ENCODE measurements at places on chromosomes 2 and 18.

- no peak for DNase-seq
Measured at GRCh38 chr2:120952318-120952717, 216.7 kb downstream of the GLI2 start.

DNA sequence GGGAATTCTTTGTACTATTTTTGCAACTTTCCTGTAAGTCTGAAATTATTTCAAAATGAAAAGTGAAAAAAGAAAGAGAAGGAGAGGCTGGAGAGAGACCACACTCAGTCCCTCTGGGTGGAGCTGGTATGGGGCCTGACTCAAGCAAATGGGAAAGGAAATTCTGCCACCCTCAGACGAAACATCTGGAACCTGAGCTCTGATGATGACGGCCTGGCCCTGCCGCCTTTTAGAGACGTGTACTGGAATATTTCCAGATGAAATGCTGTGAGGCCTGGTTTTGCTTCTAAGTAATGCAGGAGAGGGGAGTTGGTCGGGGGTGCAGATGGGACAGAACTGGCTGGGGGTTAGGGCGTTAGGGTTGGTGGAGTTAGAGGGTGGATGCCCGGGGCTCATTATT, 57.4 kb upstream of the GLI2 start:
- DNase-seq, result no peak

- DNase-seq, result no peak
Measured at GRCh38 chr2:68768461-68768860, 33.9 kb downstream of the ARHGAP25 start.

- no peak for DNase-seq
Measured at GRCh38 chr2:149420053-149420963, 89.9 kb downstream of the LYPD6 start.

GRCh38 chr2:75646090-75646582, 447 bp upstream of the MRPL19 start:
- DNase-seq, result no peak

DNA sequence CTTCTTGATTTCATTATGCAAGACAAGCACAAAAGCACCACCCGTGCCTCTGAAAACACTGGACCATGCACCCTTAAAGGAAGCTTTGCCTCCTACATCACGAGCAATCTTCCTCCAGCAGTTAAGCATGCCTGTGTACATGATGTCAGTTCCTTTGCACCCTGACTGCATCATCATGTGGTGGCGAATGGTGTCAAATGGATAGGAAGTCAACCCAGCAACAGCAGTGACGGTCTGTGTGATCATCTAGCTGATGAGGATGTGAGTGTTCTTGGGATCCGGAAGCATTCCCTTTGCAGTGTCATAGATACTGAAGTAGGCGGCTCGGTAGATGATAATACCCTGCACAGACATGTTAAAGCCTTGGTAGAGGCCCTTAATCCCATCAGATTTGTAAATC, 240.7 kb upstream of the FAM98A start:
- DNase-seq, result no peak

GRCh38 chr2:11753452-11753885, 7.0 kb downstream of the LPIN1 start:
- no peak for DNase-seq

GRCh38 chr2:200736646-200737274, 75.0 kb upstream of the BZW1 start:
- no peak for DNase-seq

- no peak for DNase-seq
Measured at GRCh38 chr2:67585400-67585799, 188.3 kb downstream of the ETAA1 start.

- DNase-seq, result no peak
Measured at GRCh38 chr2:10167316-10167715, 44.8 kb downstream of the RRM2 start.

DNA sequence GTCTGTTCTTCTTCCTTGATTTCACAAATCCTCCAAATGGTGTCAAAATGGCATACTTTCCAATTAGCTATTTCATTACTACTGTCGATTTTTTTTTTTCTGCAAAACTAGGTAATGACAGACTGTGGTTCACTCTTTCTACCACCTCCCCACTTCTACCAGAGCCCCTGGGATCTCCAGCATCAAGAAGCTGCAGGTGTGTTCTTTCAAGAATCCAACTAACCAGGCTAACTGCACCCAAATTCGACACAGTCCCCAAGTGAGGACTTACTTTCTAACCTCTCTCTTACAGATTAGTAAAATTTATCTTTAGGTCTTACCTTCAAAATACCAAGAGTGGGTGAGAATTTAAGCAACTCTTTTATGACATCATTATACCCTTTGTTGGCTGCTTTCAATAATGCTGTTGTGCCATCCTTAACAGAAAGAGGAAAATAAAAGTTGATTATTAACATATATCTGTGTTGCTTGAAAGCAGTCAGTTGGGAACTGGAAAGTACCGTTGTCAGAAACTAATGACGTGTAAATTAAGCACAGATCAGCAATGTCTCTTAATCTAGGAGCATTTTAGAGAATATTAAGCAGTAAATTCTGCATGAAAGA, 31.2 kb upstream of the NPC1 start:
- no peak for DNase-seq

DNA sequence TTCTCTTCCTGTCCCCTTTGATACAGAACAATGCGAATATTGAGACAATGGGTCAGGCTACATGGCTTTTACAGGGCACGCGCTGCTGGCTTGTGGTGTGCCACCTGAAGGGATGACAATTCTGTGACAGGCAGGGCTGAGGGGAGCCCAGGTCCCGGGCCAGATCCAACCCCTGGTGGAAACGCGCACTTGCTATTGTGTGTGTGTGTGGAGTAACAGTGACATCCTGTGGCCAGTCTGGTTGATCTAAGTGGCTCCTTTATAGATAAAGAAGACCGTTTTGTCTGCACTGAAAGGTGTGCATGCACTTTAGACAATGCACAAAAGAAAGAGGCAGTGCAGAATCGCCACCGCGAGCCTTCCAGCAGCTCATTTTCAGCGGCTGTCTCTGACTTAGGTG, 273.6 kb downstream of the HRH4 start:
- DNase-seq, result peak; percentile 43

- no peak for DNase-seq
Measured at GRCh38 chr2:159879051-159879604, 81.1 kb upstream of the CD302 start.

- no peak for DNase-seq
Measured at GRCh38 chr2:38066421-38067115, 9.4 kb downstream of the CYP1B1 start.

GRCh38 chr2:197327472-197328098, 17.0 kb upstream of the ANKRD44 start:
- no peak for DNase-seq

GRCh38 chr18:40672590-40672989, 1282.4 kb upstream of the PIK3C3 start:
- peak; percentile 9 for DNase-seq

DNA sequence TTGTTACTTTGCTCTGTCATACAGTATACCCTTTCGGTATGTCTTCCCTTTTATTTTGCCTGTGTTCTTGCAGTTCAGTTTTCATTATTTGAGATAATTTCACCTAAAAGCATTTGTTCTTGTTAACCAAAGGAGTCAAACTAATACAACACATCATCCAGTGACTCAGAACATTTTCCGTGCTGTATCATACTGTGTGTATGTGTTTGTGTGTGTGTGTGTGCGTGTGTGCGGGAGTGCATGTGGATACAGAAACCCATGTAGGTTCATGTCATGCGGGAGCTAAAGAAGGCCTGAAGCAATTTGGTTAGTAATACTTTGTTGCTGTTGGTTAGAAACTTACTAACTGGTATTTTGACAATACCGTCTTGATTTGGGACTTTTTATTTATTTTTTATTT, 60.0 kb downstream of the CEP192 start:
- no peak for DNase-seq

- DNase-seq, result no peak
Measured at GRCh38 chr2:119114266-119114665, 44.3 kb downstream of the C1QL2 start.

GRCh38 chr2:106038601-106039375, 155.3 kb downstream of the UXS1 start:
- no peak for DNase-seq

DNA sequence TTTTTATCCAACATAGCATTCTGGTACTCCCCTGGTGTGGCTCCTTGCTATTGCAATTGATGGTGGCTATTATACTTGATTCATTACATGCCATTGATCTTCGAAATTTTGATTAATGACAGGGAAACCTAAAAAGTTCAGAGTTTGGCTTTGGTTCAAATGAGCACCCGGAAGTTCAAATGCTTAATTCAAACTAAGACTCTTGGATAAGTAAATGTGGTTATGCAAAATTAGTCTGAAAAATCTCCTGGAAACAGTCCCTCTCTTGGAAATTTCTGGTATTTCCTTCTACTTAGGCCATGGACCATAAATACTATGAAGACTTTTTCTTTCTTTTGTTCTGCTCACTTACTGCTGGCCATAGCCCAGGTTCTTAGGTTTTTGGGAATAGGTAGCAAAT, 65.3 kb upstream of the SMIM21 start:
- DNase-seq, result no peak

DNA sequence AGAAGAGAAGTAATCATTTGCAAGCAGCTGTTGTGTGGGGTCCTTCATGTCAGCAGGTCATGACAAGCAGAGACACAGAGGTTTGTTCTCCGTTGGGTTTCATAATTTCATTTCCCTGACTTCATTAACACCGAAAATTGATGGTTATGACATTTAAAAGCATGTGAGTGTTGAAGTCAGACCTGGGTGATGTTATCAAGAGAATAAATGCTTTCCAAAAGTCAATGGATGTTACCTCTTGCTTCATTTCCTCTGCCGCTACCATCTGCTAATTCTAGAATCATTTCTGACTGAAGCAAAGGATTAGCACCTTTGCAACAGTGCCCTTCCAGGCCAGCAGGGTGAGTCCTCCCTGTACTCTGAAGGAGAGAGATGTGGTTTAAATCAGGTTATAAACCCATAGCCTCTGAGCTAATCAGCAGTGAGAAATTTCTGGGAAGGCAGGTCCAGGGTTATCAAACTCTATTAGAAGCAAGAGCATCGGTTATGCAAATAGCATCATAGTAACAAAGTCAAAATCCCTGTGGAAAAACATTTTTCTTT, 446.2 kb downstream of the PIK3C3 start:
- peak; percentile 19 for DNase-seq

- no peak for DNase-seq
Measured at GRCh38 chr2:25541378-25541777, 132.0 kb downstream of the DTNB start.

DNA sequence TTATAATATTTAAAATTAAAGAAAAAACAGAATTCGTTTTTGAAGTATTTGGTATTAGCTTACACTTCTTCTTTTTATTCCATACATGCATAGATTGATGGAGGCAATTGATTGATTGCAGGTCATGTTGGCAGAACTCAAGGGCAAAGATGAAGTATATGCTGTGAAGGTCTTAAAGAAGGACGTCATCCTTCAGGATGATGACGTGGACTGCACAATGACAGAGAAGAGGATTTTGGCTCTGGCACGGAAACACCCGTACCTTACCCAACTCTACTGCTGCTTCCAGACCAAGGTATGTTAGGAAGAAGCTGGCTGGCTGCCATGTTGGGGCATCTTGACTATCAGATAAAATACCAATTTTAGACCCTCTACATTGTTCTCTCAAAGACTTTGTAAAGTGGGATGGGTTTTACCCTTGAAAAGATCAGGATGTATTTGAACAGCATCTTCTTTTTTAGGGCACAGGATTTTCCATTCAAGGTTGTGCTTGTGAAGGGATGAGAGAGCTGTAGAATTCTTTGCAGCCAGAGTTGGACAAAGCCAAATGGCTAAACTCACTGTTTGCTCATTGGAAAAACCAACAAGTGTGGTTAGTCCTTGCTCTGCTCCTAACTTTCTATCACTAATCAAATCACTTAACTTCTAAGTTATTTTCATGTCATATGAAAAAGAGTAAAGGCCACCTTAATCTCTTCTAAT, 286.8 kb upstream of the EPAS1 start:
- no peak for DNase-seq

- DNase-seq, result no peak
Measured at GRCh38 chr18:63528863-63529492, 13.2 kb upstream of the SERPINB12 start.

GRCh38 chr2:124325667-124326440, 300.8 kb downstream of the CNTNAP5 start:
- no peak for DNase-seq

DNA sequence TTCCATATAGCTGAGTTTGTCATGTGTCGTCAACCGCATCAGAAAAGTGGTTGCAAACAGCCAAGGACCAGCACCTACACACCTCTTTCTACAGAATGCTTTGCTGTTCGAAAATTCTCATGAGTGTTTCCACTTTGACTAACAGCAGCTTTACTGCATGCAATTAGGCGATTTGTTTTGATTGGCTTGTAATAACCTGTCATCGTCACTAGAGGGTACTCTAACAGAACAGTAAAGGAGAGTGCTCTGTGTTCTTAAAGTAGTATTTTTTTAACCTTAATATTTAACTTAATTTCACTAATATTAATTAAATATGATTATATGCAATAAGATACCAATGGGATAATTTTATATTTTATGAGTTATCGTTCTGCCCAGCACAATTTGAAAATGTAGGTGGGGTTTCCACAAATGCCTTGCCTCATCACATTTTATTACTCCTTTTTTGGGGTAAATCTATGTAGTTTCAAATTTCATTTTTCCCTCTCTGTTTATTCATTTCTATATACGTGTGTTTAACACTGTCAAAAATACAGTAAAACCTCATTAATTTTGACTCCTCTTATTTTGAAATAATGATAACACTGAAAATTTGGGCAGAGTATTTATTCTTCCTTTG, 502.2 kb downstream of the NRXN1 start:
- peak; percentile 47 for DNase-seq

DNA sequence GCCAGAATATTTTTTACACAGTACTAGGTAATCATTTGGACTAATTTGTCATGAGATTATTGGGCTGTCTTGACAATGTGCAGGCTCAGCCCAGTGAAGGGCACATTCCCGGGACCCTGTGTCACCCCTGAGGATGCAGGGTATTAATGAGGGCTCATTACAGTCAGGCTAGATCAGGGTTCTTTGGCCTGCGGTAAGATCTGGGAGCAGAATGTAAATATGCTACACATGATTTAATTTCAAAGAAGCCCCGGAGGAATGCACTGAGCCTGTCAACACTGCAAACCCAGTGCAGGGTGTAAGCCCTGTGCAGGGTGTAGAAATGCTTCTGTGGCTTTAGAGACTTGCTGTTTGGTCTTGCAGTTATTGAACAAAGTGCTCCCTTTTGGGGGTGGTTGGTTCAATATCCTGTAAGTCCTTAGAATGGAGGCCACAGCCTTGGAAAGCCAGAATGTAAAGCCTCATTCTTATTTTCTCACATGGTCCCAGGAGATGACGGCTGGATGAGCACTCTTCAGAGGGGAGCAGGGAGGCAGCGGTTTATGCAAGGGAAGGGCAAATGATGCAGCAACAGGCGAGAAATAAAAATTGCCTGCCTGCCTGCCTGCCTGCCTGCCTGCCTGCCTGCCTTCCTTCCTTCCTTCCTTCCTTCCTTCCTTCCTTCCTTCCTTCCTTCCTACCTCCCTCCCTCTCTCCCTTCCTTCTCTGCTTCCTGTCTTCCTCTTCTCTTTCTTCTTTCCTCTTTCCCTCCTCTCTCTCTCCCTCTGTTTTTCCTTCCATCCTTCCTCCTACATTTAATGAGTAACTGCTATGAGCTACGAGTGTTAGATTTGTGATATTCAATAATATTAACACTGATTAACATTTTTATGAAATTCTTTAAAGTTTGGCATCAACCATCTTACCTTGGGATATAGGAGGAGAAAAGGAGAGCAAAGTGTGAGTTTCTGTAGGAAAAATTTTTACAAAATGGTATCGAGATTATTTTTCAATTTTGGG, 148.8 kb downstream of the VAPA start:
- no peak for DNase-seq
